H4 (cell line): ENCODE measurements at places on chromosomes 12 and 14.

GRCh38 chr12:3727877-3728632 is 24.9 kb downstream of the CRACR2A start:
- DNase-seq = peak; percentile 96

DNA sequence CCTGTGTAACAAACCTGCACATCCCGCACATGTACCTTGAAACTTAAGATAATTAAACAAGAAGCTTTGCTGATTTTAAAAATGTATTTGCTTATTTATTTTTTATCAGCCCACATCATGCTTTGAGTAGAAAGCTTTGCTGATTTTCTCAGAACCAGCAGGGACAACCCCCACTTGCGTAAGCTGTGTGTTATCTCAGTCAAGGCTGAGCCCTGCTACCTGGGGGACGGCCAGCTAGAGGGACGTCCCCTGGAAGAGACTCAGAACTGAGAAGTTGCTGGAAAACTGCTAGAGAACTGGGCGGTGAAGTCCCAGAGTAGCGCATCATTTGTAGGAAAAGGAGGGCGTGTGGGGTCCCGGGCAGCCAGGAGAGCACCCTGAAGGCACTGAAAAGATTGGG is 4.1 kb upstream of the PLEK2 start:
- no peak for DNase-seq

DNA sequence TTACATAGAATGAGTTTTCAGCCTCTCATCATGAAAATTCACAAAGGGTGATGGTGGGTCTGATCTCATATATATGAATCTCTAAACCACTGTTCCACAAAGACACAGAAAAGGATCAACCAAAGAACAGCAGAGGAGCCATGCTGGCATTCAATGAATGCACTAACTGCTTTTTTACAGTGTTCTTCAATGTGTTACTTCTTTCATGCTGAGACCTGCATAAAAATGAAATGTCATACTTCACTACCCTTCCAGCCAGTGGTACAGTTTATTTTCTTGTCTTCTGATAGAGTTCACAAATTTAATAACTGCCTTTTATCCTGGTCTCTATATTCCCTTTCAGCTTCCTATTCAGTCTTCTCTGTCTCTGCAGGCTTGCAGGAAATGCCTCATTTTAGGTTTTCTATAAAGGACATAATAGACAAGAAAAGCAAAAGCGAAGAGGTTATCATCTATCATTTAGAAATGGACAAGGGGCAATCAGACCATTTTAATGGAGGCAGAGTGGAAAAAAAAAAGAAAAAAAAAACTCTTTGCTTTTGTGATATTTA is 836.7 kb upstream of the FOXG1 start:
- DNase-seq = no peak

DNA sequence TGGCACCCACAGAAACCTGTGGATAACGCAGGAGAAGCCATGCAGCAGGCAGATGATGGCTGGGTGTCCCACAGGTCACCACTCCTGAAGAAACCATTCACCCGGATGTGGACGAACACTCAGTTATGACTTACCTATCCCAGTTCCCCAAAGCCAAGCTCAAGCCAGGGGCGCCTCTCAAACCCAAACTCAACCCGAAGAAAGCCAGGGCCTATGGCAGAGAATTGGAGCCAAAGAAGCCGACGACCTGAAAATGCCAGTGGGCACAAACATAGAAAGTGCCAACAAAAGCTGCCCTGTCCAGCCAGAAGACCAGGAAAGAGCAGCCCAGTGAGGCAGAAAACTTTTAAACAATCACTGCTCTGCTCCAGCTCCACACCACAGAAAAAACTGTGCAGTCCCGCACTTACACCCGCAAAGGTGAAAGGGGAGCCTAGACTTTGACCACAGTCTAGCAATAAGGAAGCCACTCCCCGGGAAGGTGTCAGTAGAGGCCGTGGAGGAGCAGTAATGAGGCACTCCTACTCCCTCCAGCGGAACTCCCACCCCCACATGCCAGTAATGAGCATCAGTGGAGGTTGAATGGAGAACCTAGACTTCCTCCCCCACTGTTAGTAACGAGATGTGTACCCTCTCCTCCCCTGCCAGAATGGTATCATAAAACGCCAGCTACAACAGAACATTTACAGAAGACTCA is 6.0 kb upstream of the ACVRL1 start:
- DNase-seq = no peak

DNA sequence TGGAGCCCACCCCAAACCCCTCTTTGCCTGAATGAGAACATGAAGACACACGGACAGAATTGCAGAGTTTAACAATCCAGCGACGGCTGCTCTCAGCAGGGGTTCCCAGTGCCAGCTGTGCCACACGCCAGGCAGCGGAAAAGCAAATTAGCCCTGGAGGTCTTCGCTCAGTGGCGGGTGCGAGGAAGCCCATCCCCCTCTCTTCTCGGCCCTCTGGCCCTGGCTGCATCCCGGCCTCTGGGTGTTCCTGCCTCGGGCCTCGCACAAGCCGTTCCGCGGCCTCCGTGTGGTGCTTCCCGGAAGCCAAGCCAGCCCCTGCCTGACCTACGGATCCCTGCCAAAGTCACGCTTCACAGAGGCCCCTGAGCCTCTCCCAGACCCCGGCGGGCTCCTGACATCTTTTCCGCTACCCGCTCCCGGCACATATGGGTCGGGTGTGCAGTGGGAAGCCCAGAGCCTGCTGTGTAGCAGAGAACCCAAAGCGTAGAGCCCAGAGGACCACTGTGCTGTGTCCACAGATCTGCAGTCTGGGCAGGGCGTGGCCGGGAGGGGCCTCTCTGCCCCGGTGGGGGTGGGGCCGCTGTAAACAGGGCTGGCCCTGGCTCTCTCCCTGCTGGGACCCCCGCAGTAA is 70.7 kb upstream of the GALNT9 start:
- no peak for DNase-seq

GRCh38 chr14:102074415-102074964 is 12.4 kb downstream of the HSP90AA1 start:
- no peak for DNase-seq

DNA sequence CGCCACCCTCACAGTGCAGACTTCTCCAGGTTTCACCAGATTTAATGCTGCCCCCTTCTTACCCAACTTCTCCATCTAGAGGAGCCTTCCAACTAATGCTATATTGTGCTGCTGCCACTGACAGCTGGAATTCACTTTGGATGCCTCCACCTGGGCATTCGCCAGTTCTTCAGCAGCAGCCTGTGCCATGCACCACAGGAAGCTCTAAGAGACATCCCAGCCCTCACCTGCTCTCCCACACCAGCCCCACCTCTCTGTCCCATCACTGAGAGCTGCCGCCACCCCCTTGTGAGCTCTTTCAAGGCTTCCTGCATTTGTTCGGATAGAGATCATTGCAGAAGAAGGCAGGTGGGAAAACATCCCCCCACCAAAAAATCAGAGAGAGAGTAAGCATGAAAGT is 4.6 kb upstream of the KRT2 start:
- no peak for DNase-seq

DNA sequence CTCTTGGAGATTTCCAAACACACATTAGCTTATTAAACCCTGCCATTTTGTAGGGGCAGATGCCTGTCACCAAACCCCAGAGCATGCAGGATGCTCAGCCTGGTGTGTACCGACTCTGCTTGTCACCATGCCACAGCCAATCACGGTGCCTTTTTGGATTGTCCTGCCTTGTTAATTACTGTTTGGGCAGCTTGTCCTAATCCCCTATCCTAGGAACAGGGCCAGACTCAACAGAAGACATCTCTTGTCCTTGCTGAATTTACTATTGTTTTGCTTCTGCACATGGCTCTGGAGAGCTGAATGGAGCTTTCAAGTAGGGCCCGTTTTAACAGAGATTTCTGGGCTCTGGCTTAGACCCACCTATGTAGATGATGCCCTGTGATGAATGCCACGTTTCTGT is 388.5 kb downstream of the AACS start:
- no peak for DNase-seq

DNA sequence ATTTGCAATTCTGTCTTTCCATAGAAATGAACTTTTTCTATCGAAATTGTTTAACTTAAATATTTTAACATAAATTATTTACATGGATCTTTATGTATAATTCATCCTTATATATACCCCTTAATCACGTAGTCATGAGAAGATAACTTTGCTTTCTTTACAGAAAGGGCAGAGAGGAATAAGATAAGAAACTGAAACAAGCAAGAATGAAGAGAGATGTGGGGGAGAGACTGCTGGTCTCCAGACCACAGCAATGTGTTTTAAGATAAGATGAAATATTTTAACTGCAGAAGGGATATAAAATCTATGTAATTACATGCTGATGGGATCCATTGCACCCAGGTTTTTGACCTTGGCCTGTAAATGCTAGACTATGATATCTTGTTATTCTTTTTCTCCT is 34.7 kb upstream of the DNM1L start:
- no peak for DNase-seq

- no peak for DNase-seq
Observed at GRCh38 chr12:43807386-43807785, 1.3 kb upstream of the TWF1 start.

GRCh38 chr12:44369998-44370397 is 506.1 kb downstream of the NELL2 start:
- DNase-seq = no peak

- no peak for DNase-seq
Observed at GRCh38 chr14:103064978-103065377, 7.6 kb upstream of the CDC42BPB start.

- no peak for DNase-seq
Observed at GRCh38 chr14:68526512-68527091, 266.3 kb downstream of the ZFP36L1 start.

DNA sequence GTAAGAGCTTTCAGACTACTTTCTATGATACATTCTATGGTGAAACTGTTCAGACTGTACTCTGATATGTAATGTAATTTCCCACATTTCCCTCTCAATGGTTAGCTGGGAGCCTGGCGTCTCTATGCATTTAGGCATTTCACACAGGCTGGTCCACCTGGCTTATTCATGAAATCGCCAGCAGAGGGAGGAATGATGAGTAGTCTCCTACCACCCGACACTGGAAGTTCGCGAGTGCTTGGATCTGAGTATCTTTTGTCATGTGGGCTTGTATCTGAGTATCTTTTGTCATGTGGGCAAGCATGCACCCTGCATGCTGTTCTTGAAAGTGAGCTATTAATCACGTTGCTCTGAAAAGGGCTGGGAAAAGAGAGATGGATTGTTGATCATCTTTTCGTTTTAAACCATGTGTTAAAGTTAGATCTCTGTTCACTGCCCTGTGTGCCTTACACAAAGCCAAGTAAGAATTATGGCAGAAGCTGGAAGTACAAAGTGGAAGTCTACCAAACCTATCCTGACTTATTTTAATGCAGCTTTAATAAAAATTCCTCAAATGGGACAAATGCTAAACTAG is 235.0 kb downstream of the ATP23 start:
- peak; percentile 16 for DNase-seq

GRCh38 chr14:77011245-77011644 is 17.3 kb downstream of the IRF2BPL start:
- no peak for DNase-seq

- DNase-seq = no peak
Observed at GRCh38 chr14:96573473-96574100, 71.4 kb downstream of the PAPOLA start.

GRCh38 chr12:32922546-32923297 is 26.1 kb upstream of the PKP2 start:
- DNase-seq = no peak

- DNase-seq = no peak
Observed at GRCh38 chr12:76738824-76739579, 24.9 kb upstream of the ZDHHC17 start.

GRCh38 chr12:2613326-2614073 is 181.3 kb upstream of the FKBP4 start:
- peak; percentile 89 for DNase-seq

GRCh38 chr14:89067293-89067972 is 243.0 kb downstream of the TTC8 start:
- DNase-seq = no peak

DNA sequence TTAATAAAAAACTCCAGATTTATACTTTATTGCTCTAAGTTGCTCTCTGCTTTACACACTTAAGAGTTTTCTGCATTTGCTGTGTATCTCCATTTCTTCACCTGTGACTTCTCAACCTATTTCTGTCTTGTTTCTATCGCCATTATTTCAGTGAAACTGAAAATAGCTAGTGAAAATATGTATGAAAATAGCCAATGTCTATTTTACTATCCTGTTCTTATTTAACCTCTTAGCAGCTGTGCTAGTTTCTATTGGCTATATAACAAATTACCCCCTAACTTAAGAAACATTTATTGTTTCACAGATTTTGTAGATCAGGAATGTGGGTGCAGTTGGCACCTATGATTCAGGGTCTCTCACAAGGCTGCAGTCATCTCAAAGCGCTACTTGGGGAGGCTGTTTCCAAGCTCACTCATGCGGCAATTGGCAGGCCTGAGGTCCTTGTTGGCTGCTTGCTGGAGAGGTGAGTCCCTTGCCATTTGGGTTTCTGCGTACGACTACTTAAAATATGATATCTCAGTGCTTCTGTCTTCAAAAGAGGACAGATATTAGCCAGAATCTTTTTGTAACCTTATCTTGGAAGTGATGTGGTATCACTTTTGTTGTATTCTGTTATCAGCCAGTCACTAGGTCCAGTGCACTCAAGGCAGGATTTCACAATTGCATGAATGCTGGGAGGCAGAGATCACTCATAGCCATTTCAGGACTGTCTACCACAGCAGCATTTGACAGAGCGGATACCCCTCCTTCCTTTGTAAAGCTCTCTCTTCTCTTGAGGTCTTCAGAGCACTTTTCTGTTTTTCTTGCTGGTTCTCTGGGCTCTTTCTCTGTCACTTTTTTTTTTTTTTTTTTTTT is 7.2 kb downstream of the ERC1 start:
- no peak for DNase-seq

GRCh38 chr14:67207810-67208209 is 18.6 kb downstream of the GARIN2 start:
- DNase-seq = no peak

- DNase-seq = no peak
Observed at GRCh38 chr12:49564686-49565405, 3.1 kb downstream of the MCRS1 start.

GRCh38 chr14:74575936-74576335 is 36.1 kb downstream of the LTBP2 start:
- DNase-seq = no peak

- DNase-seq = no peak
Observed at GRCh38 chr12:56128670-56129205, 671 bp downstream of the ESYT1 start.

DNA sequence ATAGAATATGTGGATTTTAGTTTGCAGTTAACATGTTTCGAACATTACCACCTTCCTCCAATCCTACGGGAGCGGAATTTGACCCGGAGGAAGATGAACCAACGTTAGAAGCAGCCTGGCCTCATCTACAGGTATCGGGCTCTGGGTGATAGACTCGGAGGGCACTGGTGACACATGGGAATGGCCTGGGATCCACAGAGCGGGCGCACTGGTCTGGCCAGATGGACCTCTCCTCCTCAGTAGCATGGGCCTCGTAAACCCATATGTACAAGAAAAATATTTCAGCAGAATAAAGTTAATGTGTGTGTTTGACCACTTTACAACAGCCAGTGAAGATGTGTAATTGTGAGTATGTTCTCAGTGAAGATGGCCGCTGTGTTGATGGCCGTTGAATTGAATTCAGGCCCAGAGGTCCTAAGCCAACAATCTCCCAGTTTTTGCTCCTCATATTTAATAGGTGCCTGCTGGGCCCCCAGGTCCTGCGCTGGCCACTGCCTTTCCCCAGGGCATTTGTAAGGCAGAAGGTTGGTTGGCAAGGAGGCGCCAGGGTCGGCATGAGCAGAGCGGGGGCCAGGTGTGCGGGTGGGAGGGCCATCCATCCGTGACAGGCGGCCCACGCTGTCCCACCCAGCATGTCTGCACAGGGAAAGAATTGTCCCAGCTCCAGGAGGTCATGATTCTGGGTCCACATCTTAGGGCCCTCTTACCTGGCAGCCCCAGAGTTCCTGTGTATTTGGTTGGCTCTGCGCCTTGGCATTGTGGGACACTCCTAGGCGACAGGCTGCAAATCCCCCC is 82.0 kb upstream of the DYNC1H1 start:
- no peak for DNase-seq

GRCh38 chr12:13090054-13090453 is 13.4 kb downstream of the GSG1 start:
- no peak for DNase-seq
